ENCODE measurements at places on chromosomes 12 and 14. TPM values are rescaled to one million over a fixed set of nuclear protein-coding genes. Genes with fewer than 3 reads are reported as not detected.
A peak's percentile ranks its signal among the peaks of the same experiment; 100 is the strongest.

DNA sequence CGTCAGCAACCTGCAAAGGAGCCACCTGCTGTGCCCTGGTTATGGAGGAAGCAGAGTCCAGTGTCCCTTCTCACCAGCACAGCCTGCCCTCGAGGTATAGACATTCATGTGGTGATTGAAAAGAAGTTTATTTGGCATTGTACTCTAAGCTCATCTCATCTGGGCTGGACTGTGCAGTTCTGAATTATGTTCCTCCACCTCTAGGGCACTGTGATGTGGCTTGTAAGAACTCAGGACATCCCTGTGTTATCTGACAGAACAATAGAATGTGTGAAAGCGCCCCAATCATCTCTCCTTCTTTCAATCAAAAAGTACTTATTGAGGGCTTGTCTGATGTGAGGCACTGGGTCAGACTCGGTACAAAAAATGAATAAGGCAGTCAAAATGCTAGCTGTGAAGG, 140.1 kb downstream of the DHRS2 start:
- DNase-seq, result no peak

- DNase-seq, result no peak
These were observed 2.2 kb downstream of the NUDT4 start for GRCh38 chr12:93379981-93380361.

GRCh38 chr12:77161944-77162343, 96.6 kb upstream of the E2F7 start:
- no peak for DNase-seq

- no peak for DNase-seq
These were observed 10.9 kb upstream of the DLK1 start for GRCh38 chr14:100715803-100716202.

- DNase-seq, result no peak
These were observed 83.3 kb upstream of the SLC38A4 start for GRCh38 chr12:46908936-46909635.

Gene ABCC9
- polyA plus RNA-seq, result 14.7 TPM

Gene C12orf54
- polyA plus RNA-seq, result not detected

DNA sequence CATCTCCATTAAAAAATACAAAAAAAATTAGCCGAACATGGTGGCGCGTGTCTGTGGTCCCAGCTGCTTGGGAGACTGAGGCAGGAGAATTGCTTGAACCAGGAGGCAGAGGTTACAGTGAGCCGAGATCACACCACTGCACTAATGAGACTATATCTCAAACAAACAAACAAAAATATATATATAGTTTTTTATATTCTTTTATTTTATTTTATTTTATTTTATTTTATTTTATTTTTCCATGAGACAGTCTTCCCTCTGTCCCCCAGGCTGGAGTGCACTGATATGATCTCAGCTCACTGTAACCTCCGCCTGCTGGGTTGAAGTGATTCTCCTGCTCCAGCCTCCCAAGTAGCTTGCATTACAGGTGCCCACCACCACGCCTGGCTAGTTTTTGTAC, 79.5 kb downstream of the IRF2BPL start:
- no peak for DNase-seq

- DNase-seq, result no peak
These were observed 164.1 kb upstream of the NTF3 start for GRCh38 chr12:5267603-5268423.

- DNase-seq, result no peak
These were observed 9.0 kb upstream of the NOVA1 start for GRCh38 chr14:26606729-26607312.

GRCh38 chr12:93684716-93685115, 7.5 kb downstream of the CRADD start:
- no peak for DNase-seq

DNA sequence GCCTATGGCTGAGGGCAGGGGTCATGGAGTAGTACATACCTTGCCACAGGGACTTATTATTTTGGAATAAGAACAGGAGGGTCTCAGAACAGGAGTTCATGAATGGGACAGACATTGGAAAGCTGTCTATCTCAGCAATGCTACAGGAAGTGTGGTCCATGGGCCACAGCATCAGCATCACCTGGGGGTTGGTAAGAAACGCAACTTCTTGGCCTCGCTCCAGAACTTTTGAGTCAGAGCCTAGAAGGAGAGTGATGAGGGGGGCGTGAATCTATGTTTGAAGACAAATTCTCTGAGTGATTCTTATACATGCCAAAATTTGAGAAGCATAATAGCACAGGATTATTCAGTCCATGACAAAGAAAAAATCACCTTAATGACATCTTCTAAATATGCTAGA, 156.6 kb downstream of the RPAP3 start:
- no peak for DNase-seq

Gene CCDC92
- 83.2 TPM for polyA plus RNA-seq

Gene ACSM4
- not detected for polyA plus RNA-seq

DNA sequence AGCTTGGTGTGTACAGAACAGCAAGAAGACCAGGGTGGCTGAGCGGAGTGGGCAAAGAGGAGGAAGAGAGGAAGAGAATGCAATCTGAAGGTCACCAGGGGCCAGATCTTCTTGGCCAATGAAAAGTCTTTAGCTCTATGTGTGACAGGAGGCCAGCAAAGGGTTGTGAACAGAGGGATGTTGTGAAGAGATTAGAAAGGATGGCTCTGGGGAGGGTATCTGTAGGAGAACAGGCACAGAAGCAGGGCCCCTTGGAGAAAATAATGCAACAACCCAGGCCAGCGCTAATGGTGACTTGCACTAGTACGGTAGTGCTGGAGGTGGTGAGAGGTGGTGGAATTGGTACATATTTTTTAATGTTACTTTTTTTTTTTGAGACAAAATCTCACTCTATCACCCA, 97.2 kb downstream of the NT5DC3 start:
- DNase-seq, result no peak

DNA sequence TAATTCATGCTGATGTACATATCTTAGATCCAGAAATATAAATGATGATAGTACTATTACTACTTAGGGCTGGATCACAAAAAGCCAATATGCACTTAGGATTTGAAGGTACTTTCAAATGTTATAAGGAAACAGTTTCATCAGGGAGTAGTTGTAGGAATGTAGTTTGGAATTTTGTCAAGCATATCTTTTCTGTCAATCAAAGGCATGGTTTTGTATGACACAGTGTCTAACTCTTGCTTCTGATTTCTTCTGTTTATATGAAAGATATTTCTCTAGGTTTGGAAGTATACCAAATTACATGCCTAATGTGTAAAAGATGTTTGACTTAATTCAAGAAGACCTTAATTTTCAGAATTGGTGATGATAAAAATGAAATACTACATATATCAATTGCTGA, 135.7 kb downstream of the RAD51B start:
- no peak for DNase-seq

Gene FSCB
- polyA plus RNA-seq, result not detected

Gene RNF212B
- polyA plus RNA-seq, result not detected

Gene GPR162
- 1.8 TPM for polyA plus RNA-seq

Gene PZP
- polyA plus RNA-seq, result 0.17 TPM

Gene MGST1
- polyA plus RNA-seq, result 24.1 TPM

- DNase-seq, result no peak
These were observed 55.1 kb upstream of the BCL11B start for GRCh38 chr14:99327050-99327449.

DNA sequence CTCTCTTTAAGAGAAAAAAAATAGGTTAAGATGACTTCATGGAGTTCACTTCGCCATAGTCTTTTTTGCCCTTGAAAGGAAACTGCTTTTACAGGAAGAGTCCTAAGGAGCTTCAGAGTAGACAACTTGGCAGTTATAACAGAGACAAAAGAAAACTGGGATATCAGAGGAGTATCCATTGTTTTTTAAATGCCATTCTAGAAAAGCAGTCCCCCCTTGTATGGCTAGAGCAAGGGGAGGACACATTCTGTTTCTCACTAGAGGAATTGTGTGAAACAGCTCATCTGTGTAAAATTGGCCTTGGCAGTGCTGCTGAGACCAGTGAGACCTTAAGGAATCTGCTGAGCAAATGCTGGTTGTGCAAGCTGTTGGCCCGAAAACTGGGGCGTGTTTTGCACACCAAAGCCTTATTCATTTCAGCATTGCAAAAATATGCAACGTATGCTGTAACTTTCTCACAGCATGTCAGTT, 128.0 kb downstream of the GPR135 start:
- DNase-seq, result peak; percentile 75

GRCh38 chr14:68947802-68948201, 31.3 kb downstream of the ACTN1 start:
- peak; percentile 71 for DNase-seq

DNA sequence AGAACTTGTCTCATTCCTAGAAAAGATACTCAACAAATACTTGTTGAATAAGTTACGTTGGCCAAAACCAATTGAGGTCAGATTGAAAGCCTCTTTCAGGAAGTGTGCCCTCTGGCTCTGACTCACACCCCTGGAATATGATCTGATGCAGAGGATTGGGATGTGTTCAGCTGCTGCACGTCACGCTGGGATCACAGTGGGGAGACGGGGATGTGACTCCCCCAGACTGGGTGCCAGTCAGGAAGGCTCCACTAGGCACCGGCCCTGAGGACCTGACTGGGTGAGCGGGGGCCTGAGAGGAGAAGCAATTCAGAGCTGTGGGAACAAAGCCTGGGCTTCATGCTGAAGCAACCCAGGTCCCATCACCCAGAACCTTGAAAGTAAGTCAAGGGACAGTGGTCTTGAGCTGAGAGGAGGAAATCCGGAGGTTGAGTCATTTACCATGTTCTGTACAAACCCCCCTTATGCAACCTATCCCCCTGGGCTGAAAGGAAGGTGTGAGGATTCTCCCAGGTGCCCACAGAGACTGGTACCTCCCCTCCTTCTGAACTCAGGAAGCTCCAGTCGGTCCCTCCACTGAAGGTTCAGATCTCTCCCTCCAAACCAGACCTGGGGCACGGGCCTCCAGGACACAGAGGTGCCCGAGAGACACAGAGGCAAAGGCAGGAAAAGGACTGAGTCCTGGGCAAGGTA, 3.9 kb downstream of the CEBPE start:
- DNase-seq, result peak; percentile 66

DNA sequence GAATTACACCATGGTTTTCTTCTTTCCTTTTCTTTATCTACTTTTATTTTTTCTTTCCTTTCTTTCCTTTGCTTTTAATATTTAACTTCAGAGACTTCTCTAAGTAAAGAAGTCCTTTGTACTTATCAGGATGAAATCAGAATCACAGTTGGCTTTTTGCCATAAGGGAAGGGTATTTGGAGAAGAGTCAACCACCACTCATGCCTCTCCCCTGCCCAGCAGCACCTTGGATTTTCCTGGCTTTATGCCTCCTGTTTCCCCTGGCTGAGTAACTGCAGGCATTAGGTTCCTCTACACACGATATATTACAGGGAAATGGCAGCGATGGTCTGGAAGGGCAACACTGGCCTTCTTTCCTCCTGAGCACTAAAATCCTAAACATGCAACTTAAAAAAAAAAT, 266.4 kb upstream of the CAND1 start:
- no peak for DNase-seq

GRCh38 chr12:11653215-11653753, 3.8 kb downstream of the ETV6 start:
- no peak for DNase-seq

Gene NFE2
- polyA plus RNA-seq, result 0.26 TPM

DNA sequence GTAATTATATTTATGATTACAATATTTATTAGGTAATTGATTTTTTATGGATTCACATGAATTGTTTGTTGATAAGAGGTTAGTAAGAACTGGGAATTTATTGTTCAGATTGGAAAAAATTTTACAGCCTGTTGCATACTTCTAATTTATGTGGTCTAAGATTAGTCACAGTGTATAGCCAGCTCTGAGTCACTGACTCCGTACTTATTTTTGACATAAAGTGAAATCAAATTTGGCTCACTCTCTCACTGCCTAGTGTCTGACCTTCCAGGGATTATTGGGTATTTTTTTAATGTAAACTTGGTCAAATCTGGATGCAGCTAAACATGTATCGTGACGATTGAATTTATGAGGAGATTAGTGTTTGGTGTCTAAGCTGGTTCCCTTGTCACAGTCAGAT, 109.3 kb downstream of the PTPRQ start:
- DNase-seq, result no peak

- no peak for DNase-seq
These were observed 234.7 kb downstream of the CCDC91 start for GRCh38 chr12:28424965-28425364.

Gene TNFAIP2
- polyA plus RNA-seq, result 52.3 TPM
